ENCODE measurements at places on chromosomes 3 and 15.

DNA sequence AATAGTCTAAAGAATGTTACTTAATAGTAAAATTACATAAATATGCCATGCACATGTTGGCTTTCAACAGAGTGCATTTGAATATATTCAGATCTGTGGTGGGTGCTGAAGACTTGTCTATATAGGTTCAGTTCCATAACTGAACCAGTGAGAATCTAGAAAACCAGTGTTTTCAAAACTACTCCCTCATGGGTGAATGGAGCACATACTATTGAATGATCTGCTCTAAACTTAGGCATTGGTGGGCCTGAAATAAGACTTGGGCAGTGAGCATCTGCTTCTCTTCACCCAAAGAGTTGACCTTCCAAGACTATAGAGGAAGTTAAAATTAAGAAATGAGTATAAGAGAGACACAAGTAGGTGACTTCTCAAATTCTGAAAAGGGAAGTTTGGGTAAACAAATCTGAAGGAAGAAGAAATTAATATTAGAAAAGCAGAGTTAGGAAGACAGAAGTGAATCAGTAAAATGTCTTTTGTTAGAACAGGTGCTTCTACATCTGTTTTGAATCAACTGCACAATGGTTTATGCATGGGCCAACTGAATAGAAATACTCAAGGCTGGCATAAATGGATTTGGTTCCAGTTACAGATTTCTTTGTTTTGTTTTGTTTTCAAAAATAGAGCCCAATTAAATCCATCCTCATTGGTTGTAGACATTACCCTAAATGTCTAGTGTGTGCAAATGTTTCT is 19.3 kb downstream of the ALCAM start:
- no peak overlapping the region for H3K4me3 ChIP-seq
- H3K27me3 ChIP-seq: no peaks in the 10 kb centered on the region
- peaks cover 9% of the 10 kb centered on the region for H3K4me1 ChIP-seq
- H3K36me3 ChIP-seq: peaks cover 13% of the 10 kb centered on the region
- no peak for DNase-seq

DNA sequence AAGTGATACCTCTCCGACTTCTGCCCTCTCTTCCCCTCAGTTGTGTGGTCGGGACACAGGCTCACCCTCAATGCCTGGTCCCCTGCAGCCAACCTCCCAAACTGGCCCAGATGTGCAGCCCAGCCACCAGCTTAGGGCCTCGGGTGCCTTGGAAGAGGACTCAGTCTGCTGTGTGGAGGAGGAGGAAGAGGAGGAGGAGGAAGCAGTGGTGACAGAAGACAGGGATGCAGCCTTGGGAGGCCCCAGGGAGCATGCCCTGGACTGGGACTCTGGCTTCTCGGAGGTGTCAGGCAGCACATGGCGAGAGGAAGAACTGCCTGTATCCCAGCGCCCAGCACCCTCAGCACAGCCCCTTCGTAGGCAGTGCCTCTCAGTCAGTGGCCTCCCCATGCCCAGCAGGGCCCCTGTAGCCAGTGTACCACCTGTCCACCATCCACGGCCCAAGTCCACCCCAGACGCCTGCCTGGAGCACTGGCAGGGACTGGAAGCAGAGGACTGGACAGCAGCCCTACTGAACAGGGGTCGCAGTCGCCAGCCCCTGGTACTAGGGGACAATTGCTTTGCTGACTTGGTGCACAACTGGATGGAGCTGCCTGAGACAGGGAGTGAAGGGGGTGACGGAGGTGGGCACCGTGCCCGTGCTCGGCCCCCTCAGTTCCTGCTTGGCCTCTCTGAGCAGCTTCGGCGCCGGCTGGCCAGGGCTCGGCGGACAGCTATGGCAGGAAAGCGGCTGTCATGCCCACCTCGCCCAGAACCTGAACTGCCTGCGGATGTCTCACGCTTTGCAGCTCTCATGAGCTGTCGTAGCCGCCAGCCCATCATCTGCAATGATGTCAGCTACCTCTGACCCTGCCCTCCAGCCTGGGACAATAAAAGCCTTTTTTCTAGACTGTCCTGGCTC is 1.3 kb downstream of the INKA1 start:
- H3K36me3 ChIP-seq: peaks cover 2% of the 10 kb centered on the region
- DNase-seq: no peak
- peak overlapping the region; percentile 80 for H3K4me3 ChIP-seq
- H3K27ac ChIP-seq: peak overlapping the region; percentile 4
- H3K4me1 ChIP-seq: peaks cover 36% of the 10 kb centered on the region

- no peak overlapping the region for H3K4me3 ChIP-seq
- H3K27ac ChIP-seq: no peak overlapping the region
- peaks cover 7% of the 10 kb centered on the region for H3K4me1 ChIP-seq
- H3K36me3 ChIP-seq: peaks cover 31% of the 10 kb centered on the region
Observed at GRCh38 chr3:58409663-58410062, 24.0 kb downstream of the PDHB start.

GRCh38 chr3:50068134-50068533 is 20.6 kb upstream of the RBM5 start:
- H3K27ac ChIP-seq: no peak overlapping the region
- no peaks in the 10 kb centered on the region for H3K27me3 ChIP-seq
- H3K36me3 ChIP-seq: peaks cover 49% of the 10 kb centered on the region
- no peak for DNase-seq
- no peaks in the 10 kb centered on the region for H3K4me1 ChIP-seq

GRCh38 chr3:131109156-131109555 is 82.5 kb downstream of the NEK11 start:
- H3K27me3 ChIP-seq: no peaks in the 10 kb centered on the region
- no peak for DNase-seq
- no peak overlapping the region for H3K4me3 ChIP-seq
- no peak overlapping the region for H3K27ac ChIP-seq
- H3K36me3 ChIP-seq: peaks cover 3% of the 10 kb centered on the region

DNA sequence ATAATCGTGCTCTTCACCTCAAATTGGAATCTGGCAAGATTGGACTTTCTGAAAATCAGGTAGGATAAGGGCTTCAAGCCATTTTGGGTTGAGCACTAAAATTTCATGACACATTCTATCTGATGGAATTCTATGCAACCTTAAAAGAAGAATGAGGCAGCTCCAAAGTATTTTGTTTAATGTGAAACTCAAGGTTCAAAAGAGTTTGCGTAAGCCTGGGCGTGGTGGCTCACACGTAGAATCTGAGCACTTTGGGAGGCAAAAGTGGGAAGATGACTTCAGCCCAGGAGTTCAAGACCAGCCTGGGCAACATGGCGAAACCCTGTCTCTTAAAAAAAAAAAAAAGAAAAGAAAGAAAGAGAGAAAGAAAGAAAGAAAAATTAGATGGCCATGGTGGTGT is 3.6 kb upstream of the PLA1A start:
- DNase-seq: no peak
- no peak overlapping the region for H3K27ac ChIP-seq
- peaks cover 4% of the 10 kb centered on the region for H3K27me3 ChIP-seq
- H3K4me3 ChIP-seq: no peak overlapping the region
- peaks cover 12% of the 10 kb centered on the region for H3K36me3 ChIP-seq
- H3K4me1 ChIP-seq: peaks cover 17% of the 10 kb centered on the region

GRCh38 chr3:11600501-11601282 is 43.0 kb downstream of the VGLL4 start:
- H3K36me3 ChIP-seq: peaks cover 55% of the 10 kb centered on the region
- DNase-seq: no peak
- H3K4me1 ChIP-seq: peaks cover 36% of the 10 kb centered on the region
- H3K27ac ChIP-seq: no peak overlapping the region

GRCh38 chr3:33904730-33905129 is 106.3 kb downstream of the PDCD6IP start:
- H3K36me3 ChIP-seq: no peaks in the 10 kb centered on the region
- H3K27me3 ChIP-seq: peaks cover under 1% of the 10 kb centered on the region
- no peak overlapping the region for H3K27ac ChIP-seq
- no peak for DNase-seq
- no peaks in the 10 kb centered on the region for H3K4me1 ChIP-seq

GRCh38 chr3:89246326-89246725 is 138.9 kb downstream of the EPHA3 start:
- DNase-seq: no peak
- H3K36me3 ChIP-seq: no peaks in the 10 kb centered on the region
- no peak overlapping the region for H3K4me3 ChIP-seq
- no peaks in the 10 kb centered on the region for H3K4me1 ChIP-seq
- H3K27ac ChIP-seq: no peak overlapping the region

GRCh38 chr3:196920733-196921132 is 21.6 kb downstream of the NCBP2 start:
- H3K4me3 ChIP-seq: no peak overlapping the region
- H3K27ac ChIP-seq: no peak overlapping the region

DNA sequence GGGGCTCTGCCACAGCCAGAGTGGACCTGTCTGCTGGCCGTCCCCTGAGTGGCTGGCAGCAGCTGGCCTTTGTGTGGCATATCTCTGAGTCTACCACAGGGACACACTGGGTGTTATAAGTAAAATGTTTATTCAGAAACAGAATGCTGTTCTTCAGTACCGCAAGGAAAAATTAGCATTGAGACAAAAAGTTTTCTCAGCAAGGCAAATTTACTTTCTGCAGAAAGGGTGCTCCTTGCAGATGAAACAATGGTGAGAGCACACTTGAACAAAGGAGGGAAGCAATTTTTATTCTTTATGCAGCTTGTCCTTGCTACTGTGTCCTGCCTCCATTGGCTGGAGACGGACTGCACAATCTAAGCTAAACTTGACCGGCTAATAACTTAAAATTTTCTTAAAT is 4.0 kb downstream of the TMEM89 start:
- H3K36me3 ChIP-seq: peaks cover 22% of the 10 kb centered on the region
- peaks cover 11% of the 10 kb centered on the region for H3K4me1 ChIP-seq
- H3K27ac ChIP-seq: no peak overlapping the region
- DNase-seq: no peak
- no peak overlapping the region for H3K4me3 ChIP-seq

DNA sequence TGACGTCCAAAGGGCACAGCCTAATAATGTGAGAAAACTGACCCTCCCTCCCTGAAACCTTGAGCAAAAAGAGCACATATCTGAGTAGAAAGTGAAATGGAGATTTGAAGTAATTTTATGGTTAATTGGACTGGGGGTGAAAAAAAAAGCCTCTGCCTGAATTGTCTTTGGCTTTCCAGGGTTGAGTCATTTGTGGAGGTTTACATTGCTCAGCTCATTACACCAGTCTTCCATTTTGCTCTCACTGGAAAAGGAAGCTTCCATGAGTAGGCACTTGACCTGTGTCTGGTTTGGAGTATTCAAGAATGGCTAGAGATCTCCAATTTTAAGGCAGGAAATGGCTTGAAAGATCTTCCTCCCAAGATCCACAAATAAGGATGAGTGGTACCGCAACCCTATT is 273.9 kb downstream of the PDCD6IP start:
- no peak overlapping the region for H3K27ac ChIP-seq
- DNase-seq: no peak
- H3K4me3 ChIP-seq: no peak overlapping the region
- H3K36me3 ChIP-seq: no peaks in the 10 kb centered on the region
- peaks cover 4% of the 10 kb centered on the region for H3K4me1 ChIP-seq
- no peaks in the 10 kb centered on the region for H3K27me3 ChIP-seq

DNA sequence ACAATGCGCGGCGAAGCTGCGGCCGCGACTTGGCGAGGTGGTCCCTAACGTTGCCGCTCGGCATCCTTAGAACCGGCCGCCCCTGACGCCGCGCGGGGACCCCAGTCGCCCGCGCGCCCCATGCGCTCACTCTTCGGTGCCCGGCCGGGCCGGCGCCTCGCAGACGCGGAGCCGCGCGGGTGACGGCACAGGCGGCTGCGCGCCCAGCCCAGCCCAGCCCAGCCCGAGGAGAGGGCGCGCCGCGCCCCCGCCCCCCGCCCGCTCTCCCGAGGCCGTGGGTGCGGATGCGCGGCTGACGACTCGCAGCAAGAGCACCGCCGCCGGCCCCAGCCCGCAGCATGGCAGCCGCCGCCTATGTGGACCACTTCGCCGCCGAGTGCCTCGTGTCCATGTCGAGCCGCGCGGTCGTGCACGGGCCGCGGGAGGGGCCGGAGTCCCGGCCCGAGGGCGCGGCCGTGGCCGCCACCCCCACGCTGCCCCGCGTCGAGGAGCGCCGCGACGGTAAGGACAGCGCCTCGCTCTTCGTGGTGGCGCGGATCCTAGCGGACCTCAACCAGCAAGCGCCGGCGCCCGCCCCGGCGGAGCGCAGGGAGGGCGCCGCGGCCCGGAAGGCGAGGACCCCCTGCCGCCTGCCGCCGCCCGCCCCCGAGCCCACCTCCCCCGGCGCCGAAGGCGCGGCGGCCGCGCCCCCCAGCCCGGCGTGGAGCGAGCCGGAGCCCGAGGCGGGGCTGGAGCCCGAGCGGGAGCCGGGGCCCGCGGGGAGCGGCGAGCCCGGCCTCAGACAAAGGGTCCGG is 437 bp downstream of the KLF13 start:
- peaks cover 20% of the 10 kb centered on the region for H3K36me3 ChIP-seq
- peak overlapping the region; percentile 52 for H3K4me3 ChIP-seq
- H3K27ac ChIP-seq: peak overlapping the region; percentile 80
- peak; percentile 81 for DNase-seq

- no peak overlapping the region for H3K4me3 ChIP-seq
- H3K36me3 ChIP-seq: no peaks in the 10 kb centered on the region
- no peak overlapping the region for H3K27ac ChIP-seq
- DNase-seq: no peak
- H3K27me3 ChIP-seq: peaks cover 6% of the 10 kb centered on the region
- H3K4me1 ChIP-seq: no peaks in the 10 kb centered on the region
Observed at GRCh38 chr15:78650022-78650421, 9.0 kb upstream of the CHRNB4 start.

- no peak for DNase-seq
- no peaks in the 10 kb centered on the region for H3K4me1 ChIP-seq
- no peaks in the 10 kb centered on the region for H3K36me3 ChIP-seq
- H3K27ac ChIP-seq: no peak overlapping the region
- H3K27me3 ChIP-seq: no peaks in the 10 kb centered on the region
Observed at GRCh38 chr3:73604451-73604850, 20.3 kb downstream of the PDZRN3 start.

GRCh38 chr3:47849699-47850563 is 47.0 kb downstream of the DHX30 start:
- no peaks in the 10 kb centered on the region for H3K27me3 ChIP-seq
- peaks cover 14% of the 10 kb centered on the region for H3K36me3 ChIP-seq
- DNase-seq: no peak
- no peak overlapping the region for H3K27ac ChIP-seq
- H3K4me1 ChIP-seq: no peaks in the 10 kb centered on the region

- DNase-seq: no peak
- H3K27ac ChIP-seq: no peak overlapping the region
- H3K27me3 ChIP-seq: peaks cover 6% of the 10 kb centered on the region
- no peaks in the 10 kb centered on the region for H3K4me1 ChIP-seq
- H3K4me3 ChIP-seq: no peak overlapping the region
- H3K36me3 ChIP-seq: no peaks in the 10 kb centered on the region
Observed at GRCh38 chr3:3288255-3288654, 108.8 kb upstream of the CRBN start.

- no peak overlapping the region for H3K27ac ChIP-seq
- DNase-seq: no peak
- peaks cover 42% of the 10 kb centered on the region for H3K27me3 ChIP-seq
- H3K4me1 ChIP-seq: peaks cover 4% of the 10 kb centered on the region
- H3K4me3 ChIP-seq: no peak overlapping the region
Observed at GRCh38 chr15:78617076-78617475, 3.7 kb downstream of the CHRNA3 start.

Data from activated CD8-positive, alpha-beta memory T cell treated with anti-CD3 and anti-CD28 coated beads, Interleukin-2, amount 10 ng/mL, durations not matched to agents 7 days and 5 days (primary cell).